Sciatic nerve (tissue), 2 donors: ENCODE measurements at places on chromosomes 6 and 20. TPM values are rescaled to one million over a fixed set of nuclear protein-coding genes. Genes with fewer than 3 reads are reported as not detected.

The PTPN1 gene
- 25.8 TPM for total RNA-seq

- no peak for DNase-seq
Observed at GRCh38 chr20:6719369-6719721, 48.1 kb upstream of the BMP2 start.

The STMND1 gene
- total RNA-seq = 0.27 TPM

DNA sequence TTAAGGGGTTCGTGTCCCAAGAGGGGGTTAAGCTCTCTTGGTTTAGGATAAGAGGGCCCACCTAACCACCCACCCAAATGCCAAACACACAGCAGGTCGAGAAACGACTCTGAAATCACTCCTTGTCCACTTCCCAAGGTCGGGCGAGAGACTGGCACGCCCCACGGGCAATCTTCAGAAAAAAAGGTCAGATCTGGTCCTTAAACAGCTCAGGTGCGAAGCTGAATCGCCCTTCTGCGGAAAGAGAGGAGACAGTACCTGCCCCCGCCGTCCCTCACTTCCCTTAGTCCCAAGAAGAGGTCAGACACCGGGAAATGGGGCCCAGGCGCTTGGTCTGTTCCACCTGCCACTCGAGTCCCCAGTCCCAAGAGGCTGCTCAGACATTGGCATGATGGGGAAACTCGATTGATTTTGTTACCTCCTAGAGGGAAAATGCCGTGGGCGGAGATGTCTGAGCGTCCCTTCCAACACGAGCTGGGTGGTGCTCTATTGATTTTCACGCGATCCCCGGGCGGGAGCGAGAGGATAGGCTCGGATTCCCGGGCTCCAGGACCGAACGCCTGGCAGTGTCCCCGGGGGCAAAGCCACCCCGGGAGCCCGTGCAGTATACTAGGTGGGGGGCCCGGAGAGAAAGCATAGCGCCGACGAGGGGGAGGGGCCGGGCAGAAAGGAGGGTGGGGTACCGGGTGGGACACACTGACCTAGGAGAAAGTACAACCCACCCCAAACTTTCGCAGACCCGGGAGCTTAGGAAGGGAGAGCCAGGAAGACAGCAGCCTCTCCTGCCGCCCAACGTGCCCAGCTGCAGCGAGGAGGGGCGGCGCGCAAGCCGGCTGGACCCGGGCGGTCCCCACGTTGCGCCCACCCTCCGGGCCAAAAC lies 1.1 kb upstream of the SAMD5 start:
- DNase-seq = peak; percentile 58

DNA sequence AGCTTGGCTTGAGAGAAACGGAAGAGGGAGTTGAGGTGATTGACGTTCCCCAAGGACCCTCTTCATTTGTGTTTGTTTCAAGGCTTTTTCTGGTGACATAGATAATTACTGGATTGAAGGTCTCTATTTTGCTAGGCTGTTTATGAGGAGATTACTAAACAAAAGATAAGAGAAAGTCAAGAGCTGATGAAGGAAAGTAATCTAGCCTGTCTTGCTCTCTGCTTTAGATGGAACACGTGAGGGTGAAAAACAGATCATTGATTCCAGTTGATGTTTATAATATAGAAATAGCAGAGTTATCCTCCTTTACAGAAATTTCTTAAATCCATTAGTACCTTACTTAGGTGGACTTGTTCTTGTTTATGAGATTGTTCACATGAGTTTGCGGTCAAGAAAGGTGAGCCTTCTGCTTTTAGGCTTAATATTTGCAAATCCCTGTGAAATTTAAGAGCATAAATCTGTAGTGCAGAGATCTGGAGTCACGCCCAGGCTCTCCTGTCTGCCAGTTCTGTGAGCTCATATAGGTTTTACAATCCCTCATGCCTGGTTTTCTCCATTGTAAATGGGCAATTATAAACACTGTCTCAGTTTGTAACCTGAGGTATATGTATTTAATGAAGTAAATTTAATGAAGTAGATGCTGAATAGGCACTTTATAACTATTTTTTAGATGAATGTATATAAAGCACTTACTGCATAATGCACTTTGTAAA lies 272.8 kb downstream of the NKAIN2 start:
- DNase-seq = no peak

The RAET1G gene
- 0.53 TPM for total RNA-seq

DNA sequence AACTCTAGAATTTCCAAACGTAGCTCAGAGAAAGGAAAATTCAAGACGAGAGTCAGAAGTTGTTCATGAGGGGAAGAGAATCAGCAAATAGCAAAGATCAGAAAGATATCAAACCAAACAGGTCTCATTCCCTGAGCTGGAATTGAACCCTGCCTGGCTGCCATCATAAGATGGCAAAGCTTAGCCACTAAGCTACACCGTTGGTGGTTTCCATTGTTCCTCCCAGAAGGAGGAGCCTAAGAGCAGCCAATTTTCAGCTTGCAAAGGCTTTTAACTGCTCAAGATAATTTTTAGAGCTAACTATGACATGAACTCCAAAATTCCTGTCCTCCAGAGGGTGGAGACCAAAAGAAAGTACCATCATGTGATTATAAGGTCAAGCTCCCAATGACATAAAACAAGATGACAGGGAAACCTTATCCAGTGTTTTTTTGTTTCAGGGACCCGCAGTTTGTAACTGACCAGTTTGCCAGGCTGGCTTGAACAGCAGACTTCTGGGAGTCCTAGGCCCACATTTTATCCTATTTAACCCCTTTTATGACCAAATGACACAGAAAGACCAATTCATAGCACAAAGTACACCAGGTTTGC lies 55.9 kb downstream of the COL11A2 start:
- no peak for DNase-seq

GRCh38 chr6:153960741-153961140 lies 78.3 kb upstream of the OPRM1 start:
- DNase-seq = no peak

DNA sequence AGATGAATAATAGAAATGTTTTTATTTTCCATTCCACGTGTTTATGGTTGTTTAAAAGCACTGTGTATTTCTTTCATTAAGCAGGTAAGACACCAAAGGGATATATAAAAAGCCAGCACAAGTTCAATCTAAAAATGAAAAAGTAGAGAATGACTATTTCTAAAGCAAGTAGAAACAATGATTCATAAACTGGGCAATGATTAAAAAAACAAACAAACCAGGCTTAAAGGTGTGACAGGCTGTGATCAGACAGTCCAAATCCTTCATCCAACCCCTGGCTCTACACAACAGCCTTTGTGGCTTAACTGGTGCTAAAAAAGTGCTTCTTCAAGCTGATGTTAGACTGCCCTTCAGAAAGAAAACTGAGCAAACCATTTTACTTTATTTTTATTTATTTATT lies 45.7 kb upstream of the TSHZ2 start:
- DNase-seq = no peak

- peak; percentile 80 for DNase-seq
Observed at GRCh38 chr20:51372176-51372803, 170.2 kb downstream of the NFATC2 start.

The KHDC1L gene
- total RNA-seq = not detected

DNA sequence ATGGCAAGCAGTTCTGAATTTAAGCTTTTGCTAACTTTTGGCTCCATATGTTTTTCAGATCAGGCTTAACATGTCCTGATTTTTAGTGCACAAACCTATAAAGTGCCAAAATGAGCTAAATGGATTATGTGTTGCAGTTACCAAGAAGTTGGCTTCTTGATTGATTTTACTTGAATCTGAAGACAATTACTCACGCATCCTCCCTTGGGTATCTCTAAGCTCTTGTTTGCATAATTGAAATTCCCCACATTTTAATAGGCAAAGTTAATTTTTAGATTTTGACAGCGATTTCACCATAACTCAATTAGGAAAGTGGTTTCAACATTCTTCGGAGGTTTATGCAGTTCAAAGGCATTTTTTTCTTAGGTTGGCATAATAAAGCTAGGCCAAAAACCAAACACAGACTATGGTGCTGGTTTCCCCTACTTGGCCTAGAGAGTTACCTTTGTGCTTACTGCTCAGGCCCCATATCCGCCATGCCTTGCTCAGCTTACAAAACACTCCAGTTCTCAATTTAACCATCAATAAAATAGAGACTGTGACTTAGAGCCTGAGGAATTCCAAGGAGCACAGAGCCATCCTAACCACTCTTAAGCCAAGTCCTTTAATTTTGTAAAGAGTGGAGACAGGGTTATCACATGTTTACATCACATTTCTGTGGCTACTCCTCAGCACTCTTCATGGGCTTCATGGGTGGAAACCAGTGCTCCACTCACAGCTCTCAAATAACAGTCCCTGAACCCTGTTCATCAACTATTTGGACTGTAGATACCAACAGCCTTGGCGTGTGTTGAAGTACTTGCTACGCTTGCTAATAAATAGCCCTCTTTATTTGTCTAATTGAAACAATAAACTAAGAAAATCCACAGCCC lies 32.1 kb downstream of the LAMA4 start:
- no peak for DNase-seq

The JPH2 gene
- 1.5 TPM for total RNA-seq

DNA sequence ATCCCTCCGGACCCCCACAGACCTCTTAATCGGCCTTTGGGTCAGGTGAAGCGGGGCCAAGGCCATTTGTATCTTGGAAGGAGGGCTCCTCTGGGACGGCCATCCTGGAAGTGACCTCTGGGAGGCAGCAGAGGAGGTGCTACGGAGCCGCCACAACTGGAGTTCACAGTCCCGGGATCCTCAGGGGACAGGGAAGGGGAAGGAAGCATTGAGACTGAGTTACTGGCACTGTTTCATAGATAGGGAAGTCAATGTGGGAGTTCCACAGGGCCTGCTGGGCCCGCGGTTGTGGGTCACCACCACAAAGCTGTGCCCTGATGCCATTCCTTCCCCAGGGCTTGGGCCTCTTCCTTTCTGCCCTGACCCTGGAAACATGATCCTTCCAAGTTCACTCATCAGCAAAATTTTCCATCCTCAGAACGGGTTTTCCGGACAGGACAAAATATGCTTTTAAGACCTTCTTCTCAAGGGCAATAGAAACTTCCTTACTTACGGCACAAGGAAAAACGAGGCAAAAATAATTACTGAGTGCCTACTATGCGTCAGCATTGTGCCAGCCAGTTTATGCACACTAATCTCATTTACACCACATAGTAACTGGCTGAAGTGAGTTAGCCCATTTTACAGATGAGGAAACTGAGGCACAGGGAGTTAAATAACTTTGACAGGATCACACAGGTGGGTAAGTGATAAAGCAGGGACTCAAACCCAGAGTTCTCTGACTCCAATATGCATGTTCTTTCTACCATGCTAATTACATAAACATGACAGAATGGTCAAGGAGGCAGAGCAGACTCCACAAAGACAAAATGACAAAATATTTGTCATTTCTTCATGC lies 143.8 kb downstream of the UNC5CL start:
- peak; percentile 66 for DNase-seq

DNA sequence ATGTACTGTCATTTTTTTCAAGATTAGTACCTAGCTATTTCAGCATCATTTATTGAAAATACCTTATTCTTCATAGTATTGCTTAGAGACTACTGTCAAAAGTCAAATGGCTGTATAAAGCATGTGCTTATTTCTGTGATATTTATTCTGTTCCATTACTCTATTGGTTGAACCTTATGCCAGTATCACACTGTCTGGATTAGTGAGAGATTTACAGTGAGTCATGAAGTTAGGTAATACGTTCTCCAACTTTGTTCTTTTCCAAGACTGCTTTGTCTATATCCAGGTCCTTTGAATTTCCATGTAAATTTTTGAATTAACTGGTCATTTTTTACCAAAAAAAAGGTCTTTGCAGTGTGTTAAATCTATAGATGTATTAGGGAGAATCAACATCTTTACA lies 18.6 kb upstream of the RNF217 start:
- DNase-seq = no peak

DNA sequence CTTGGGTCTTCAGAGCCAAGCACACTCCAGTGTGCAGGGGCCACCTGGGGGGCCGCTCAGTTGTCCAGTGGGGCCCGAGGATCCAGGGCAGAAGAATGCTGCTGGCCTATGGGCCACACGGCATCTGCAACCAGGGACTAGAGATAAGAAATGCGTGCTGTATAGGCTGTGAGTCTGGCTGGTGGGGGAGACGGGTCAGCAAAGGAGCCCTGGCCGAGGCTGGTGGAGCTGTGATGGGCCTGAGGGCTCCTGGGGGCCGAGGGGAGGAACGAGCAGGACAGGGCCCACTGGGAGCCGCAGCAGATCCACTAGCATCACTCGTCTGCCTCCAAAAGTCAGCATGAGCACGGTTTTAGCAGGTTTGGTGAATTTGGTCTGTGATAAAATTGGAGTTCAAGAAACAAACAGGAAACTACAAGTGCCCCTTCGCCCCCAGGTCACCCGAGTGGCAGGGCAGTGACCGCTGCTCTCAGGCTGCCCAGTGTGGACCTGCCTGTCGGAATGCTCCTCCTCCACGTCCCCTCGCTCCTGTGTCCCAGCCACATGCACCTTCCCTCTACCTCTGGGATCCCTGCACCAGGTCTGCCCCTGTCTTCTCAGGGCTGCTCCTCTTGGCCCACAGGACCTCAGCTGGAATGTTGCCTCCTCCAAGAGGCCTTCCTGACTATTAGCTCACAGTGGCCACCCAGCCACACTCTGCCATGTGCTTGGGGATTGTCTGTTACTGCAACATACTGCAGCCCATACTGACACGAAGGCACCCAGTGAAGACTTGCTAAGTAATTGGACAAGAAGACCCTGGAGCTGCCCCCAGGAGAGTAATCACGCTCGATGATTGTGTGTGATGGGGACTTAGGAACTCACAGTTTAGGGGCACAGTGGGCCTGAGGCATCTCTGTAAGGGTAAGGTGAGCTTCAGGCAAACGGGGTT lies 10.9 kb downstream of the ACSS1 start:
- peak; percentile 43 for DNase-seq

GRCh38 chr6:170221753-170222400 lies 69.0 kb downstream of the DLL1 start:
- DNase-seq = peak; percentile 48

DNA sequence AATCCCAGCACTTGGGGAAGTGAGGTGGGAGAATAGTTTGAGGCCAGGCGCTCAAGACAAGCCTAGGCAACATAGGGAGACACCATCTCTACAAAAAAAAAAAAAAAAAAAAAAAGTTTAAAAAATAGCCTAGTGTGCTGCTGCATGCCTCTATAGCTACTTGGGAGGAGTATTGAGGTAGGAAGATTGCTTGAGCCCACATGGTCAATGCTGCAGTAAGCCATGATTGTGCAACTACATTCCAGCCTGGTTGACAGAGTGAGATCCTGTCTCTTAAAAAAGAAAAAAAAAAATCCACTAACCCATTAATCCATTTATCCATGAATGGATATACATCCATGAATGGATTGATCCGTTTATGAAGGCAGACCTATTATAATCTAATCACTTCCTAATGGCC lies 1064.6 kb upstream of the EYS start:
- no peak for DNase-seq
